Posterior vena cava (tissue), 2 donors: ENCODE measurements at places on chromosomes 7 and 10.

DNA sequence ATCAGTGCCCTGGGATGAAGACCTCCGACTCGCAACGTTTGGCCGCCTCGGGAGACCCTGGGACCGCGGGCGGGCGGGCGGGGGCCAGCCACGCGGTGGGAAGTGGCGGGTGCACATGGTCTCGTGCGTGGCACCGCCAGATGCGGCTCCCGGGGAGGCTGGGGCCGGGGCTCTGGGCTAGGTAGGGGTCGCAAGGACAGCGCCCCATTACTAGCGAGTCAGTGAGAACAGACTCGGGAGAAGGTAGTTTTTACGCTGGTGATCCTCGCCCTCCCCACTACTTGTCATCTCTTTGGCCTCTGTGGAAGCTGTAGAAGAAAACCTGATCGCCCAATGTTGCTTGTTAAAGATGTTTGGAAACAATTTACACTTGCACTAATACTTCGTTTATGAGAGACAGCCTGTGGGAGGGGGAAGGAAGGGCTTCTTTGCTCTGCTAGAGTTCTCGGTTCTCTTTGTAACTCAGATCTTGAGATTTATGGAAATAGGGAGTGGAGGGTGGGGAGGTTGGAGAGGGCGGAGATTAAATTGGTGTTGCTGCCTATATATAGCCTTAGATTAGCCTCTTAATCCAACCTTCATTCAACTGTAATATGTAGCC lies 591 bp downstream of the BZW2 start:
- DNase-seq, result no peak

- no peak for DNase-seq
These were observed 755 bp downstream of the TOMM7 start for GRCh38 chr7:22821702-22822485.

- no peak for DNase-seq
These were observed 284.2 kb upstream of the ZMIZ1 start for GRCh38 chr10:78784546-78784945.

DNA sequence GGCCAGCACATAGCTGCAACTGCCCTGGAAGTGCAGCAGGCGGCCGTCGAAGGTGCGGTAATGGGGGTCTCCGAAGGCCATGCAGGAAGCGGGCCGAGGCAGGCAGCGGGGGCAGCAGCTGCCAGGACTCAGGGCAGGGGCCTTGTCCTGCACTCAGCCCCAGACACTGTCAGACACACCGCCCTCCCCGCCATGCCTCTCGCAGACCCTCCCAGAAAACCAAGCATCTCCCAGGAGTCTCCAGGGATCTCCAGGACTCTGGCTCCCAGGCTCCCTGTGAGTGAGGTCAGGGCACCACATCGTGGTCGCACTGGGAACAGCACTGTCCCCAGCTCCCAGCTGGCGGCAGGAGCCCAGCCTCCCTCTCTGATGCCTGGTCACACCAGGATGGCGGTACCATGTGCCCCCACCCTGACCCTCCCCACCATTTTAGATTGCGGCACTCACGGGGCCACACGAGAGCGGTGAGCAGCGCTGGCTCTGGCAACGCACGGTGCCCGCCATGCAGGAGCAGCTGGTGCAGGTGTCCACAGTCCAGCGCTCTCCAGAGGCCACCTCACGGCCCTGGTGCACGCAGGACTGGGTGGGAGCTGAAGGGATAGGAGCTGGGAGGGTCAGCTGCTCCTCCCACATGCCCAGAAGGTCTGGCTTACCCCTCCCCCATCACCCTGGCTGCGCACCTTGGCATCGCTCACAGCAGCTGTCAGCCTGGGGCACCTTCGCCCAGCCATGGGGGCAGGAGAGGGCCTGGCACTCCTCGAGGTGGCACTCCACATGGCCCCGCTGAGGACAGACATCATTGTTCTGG lies 17.5 kb downstream of the ATP6V1F start:
- DNase-seq, result peak; percentile 83

GRCh38 chr7:138880881-138881578 lies 83.0 kb upstream of the ATP6V0A4 start:
- DNase-seq, result peak; percentile 89

DNA sequence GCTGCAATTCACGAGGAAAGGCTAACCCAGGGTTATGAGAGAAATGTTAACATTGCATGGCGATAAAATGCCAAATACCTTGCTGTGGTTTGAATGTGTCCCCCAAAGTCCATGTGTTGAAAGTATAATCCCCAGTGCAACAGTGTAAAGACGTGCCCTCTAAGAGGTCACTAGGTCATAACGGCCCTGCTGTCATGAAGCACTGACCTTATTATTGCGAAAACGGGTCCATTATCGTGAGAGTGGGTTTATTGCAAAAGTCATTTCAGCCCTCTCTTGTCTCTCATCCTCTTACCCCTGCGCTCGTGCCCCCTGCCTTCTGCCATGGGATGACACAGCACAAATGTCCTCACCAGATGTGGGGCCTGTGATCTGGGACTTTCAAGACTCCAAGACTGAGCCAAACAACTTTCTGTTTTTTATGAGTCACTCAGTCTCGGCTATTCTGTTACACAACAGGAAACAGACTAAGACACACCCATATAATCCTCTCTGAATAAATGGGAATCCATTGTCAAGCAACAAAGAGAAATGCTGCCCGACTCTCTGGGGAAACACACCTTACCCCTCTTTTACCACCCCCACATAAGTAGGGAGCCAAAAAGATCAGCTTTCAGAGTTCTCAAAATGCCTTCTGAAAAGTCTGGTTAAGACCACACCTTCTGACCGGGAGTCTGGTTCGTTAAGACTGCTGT lies 73.1 kb upstream of the UCN3 start:
- DNase-seq, result no peak

GRCh38 chr10:57919864-57920263 lies 347.8 kb downstream of the IPMK start:
- no peak for DNase-seq

DNA sequence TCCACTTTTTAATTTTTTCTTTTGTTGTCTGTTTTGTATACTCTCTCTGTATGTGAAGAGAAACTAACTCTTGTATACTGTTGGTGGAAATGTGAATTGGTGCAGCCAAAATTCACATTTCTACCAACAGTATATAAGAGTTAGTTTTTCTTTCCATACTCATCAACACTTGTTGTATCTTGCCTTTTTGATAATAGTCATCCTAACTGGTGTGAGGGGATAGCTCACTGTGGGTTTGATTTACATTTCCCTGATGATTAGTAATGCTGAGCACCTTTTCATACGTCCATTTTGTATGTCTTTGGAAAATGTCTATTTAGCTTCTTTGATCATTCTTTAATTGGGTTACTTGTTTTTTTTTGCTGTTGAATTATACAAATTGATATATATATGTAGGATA lies 375.5 kb upstream of the IGFBP3 start:
- no peak for DNase-seq

DNA sequence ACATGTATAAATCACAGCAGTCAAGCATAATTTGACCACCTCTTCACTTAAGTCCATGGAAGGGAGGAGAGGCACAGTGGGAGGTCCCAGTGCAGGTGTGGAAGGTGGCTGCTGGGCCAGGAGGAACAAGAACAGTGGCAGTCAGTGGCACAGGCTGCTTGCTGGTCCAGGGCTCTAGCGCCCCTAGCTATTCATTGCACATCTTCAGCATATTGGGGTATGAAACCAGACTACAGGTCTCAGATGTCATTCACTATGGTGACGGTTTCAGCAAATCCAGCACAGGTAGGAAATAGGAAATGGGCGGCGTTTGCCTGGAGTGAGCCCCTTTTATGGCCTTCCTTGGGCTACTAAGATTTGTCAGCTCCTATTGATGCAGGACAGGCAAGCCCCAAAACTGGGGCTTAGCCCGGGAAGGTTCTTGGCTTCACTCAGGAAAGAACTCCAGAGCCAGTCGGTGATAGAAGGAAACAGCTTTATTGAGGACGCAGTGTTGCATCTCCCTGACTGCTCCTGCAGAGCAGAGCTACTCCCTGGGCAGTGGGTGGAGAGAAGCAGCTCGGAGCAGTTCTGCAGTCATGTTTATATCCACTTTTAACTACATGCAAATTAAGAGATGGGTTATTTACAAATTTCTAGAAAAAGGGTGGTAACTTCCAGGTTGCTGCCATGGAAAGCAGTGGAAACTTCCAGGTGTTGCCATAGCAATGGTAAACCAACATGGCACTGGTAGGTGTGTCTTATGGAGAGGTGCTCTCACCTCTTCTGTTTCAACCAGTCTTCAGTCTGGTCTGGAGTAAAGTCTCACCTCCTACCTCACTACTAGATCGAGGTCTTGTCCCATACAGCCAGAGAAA lies 608.8 kb downstream of the PARD3 start:
- DNase-seq, result no peak

DNA sequence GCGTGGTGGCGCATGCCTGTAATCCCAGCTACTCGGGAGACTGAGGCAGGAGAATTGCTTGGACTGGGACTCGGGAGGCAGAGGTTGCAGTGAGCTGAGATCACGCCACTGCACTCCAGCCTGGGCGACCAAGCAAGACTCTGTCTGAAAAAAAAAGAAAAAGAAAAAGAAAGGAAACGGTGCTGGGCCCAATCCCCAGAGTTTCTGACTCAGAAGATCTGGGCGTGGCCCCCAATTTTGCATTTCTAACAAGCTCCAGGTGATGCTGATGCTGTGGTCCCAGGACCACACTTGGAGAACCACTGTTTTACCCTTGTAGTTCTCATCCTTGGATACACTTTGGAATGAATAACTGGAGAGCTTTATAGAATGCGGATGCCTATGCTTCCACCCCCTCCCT lies 79.0 kb downstream of the C10orf105 start:
- DNase-seq, result no peak

GRCh38 chr10:102118867-102119266 lies 1.3 kb downstream of the LDB1 start:
- DNase-seq, result no peak

DNA sequence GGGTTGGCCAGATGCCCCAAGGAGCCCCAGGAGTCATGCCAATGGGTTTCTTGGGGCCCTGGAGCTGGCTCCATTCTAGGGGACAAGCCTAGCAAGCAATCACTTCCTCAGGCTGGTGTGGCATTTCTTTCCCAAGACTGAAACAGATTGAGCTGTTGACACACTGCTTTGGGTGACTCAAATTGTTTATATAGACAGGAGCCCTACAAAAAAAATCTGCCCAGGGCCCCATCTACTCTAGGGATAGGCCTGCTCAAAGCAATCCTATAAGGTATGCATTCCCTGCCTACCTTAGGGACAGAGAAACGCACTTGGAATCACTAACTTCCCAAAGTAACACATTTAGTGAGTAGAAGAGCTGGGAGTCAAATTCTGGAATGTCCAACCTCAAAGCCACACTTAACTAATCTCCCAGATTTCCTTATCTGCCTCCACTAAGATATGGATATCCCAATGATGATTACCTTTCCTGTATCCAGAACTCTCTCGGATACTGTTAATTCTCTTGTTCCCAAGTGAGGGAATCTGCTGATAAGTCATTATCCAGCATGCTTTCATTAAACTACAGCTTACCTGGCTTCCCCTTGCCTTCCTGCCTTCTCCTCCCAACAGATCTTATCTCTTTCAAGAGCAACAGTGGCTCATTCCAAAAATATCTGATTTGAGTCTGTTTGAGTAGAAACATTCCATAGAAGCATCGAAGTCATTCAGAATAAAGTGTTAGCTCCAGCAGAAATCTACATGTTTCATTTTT lies 3.1 kb downstream of the ABLIM1 start:
- no peak for DNase-seq

GRCh38 chr7:3861941-3862340 lies 560.9 kb downstream of the SDK1 start:
- peak; percentile 55 for DNase-seq

- no peak for DNase-seq
These were observed 195.1 kb downstream of the EXOC4 start for GRCh38 chr7:133448012-133448411.

DNA sequence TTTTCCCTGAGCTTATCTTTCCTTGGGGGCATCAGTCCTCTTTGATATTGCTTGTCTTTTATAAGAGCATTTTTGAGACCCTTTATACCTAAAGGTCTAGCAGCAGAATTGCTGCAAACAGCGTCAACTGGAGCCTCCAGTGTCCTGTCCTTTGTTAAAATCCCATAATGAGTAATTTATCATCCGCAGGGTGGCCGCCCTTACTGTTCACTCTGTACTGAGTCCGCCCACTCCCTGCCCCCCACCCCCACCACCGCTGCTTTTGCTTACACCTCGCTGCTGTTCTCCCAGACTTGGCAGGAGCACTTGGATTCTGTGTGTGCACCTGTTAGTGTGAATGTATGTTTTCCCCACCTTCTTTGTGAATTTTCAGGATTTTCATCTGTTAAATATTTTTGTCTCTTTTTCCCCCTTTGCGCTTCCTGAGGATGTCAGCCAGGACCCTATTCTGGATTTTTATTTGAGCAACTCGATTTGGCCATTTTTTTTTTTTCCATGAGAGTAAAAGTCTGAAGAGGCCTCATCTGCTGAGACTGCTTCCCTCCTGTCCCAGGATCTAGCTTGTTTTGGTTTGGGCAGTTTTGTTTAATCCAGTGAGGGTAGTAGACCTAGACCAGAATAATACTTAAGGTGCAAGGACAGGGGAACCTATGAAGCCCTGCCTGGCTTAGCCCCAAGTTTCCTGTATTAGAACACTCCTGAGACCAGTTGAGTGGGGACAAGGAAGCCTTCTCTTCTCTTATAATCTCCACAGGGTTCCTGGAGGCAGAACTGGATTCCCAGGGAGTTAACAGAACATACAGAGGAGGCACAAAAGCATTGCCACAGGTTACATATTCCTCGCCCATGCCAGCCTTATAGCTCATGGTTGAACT lies 8.2 kb downstream of the AGFG2 start:
- no peak for DNase-seq

DNA sequence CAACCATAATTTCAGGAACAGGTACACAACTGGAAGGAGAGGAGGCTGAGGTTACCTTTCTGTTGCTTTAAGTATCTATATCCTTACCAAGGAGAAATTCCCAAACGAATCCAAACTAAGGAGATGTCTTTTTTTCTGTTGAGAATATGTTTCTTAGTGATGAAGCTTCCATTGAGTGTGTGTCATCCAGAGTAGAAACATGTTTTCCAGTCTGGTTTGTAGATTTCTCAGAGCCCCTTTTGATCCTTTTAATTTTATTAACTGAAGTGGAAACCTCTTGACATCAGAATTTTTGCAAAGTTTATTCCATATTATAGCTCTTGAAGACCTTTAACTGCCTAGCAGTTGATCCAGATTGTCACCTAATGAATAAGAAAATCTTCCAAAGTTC lies 207.1 kb upstream of the FERD3L start:
- DNase-seq, result no peak

DNA sequence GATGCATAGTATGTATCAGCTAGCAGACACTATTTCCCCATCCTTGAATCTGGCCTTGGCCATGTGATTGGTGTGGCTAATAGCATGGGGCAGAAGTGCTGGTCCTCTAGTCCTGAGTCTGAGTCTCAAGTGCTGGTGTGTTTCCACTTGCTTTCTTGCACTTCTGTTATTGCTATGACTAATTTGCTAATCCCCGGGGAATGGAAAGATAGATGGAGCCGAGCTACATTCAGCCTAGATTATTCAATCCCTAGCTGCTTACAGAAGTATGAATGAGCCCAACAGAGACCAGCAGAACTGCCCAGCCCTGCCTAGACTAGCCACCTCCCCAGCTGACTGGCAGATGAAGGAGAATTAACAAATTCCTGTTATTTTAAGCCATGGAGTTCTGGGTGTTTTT lies 53.2 kb upstream of the SYPL1 start:
- DNase-seq, result no peak

GRCh38 chr10:120087109-120087508 lies 194.6 kb downstream of the SEC23IP start:
- no peak for DNase-seq

GRCh38 chr10:124688386-124688785 lies 55.8 kb downstream of the FAM53B start:
- no peak for DNase-seq
